ENCODE measurements at places on chromosomes 5 and 9.
A peak's percentile ranks its signal among the peaks of the same experiment; 100 is the strongest.

DNA sequence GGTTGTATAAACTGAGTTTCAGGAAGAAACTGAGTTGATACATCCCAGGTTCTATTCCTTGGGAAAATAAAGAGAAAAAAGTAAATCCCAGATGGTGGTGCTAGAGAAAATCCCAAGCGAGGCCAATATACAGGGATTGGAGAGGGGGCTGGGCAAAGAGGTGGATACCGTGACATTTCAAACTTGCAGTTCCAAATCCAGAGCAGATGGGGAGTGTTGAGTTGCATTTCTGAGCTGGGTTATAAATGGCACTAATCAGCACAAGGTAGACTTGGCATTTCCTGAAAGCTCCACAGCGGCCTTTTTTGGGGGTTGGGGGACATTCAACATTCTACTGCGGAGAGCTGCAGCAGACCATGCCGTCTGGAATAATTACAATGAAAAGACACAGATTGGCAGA lies 224.4 kb downstream of the NXNL2 start:
- DNase-seq = no peak

- DNase-seq = no peak
Measured at GRCh38 chr5:61701877-61702602, 370.0 kb downstream of the ZSWIM6 start.

DNA sequence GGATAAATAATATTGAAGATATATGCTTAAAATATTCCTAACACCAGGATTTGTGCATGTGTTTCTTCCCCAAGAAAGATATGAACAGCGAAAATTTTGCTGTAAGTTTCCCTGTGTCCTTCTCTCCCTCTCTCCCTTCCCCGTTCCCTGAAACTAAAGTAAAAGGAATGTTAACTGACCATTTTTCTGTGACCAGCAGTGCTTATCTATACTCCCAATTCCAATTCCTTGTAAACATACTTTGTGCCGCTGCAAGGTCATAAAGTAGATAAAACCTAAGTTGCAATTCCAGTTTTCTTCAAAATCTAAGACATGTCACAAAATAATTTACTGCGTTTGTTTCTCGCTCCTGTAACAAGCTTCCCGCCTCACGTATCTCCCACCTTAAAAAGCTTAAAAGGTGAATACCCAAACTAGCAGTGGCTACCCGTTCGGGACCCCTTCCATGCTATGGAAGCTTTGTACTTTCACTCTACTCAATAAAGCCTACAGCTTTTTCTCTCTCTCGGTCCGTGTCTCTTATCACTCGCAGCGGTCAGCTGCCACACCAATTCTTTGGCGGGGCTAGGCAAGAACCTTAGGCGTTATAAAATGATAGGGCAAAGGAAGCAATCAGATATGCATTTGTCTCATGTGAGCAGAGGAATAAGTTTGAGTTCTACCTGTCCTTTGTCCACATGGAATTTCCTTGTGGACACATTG lies 1798.0 kb downstream of the EFNA5 start:
- DNase-seq = no peak

GRCh38 chr5:38456657-38457399 lies 99.6 kb downstream of the LIFR start:
- DNase-seq = no peak

DNA sequence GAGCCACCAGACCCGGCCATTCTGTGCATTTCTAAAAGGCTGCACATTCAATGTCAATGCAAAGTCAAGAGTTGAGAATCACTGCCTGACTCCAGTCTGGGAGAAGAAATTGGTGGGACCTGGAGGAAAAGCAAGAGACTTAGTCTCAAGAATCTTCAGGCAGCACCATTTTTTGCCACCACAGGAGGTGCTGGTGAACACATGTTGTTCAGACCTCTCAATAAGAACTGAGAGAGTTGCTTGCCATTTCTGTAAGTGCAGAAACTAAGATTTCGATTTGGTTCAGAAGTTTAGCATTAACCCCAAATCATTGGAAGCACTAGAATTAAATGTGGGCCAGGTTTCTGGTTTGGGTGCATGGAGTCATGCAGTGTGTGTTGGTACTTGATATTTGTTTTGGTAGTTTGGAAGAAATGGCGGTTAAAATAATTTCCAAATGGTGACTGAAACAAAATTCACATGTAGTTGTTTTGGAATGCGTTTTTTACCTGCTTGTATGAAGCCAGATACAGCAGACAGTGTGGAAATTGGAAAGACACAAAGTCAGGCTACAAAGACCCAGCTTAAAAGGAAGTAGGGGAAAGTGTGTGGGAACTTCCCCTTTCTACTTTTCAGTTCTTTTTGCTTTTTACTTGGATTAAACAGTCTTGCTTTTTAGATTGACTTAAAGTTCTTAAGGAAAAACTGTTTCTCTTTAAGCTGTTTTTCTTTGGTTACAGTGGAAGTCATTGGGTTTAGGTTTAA lies 20.4 kb downstream of the PDE8B start:
- no peak for DNase-seq

DNA sequence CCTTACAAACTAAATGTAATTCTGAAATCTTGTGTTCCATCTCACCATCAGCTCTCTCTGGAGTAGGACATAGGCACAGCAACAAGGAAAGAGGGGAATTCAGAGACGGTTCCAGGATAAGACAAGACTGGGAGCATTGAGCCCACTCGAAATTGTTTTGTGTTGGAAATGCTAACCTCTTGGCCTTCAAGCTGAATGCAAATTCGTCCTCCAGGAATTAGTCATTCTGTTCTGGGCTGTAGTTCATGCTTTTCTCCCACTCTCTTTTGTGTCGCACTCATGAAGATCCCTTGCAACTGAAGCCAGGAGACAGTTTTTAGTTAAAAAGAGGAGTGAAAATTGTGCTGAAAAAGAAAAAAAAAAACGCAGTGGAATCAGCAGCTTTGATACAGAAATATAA lies 121.7 kb upstream of the SEMA6A start:
- no peak for DNase-seq

GRCh38 chr5:2204366-2205184 lies 321.9 kb upstream of the IRX4 start:
- DNase-seq = no peak

GRCh38 chr5:352639-353611 lies 31.4 kb downstream of the AHRR start:
- no peak for DNase-seq

- no peak for DNase-seq
Measured at GRCh38 chr9:125758986-125759763, 12.0 kb downstream of the PBX3 start.

GRCh38 chr9:127402401-127403090 lies 5.6 kb downstream of the SLC2A8 start:
- DNase-seq = no peak

GRCh38 chr9:114055894-114056293 lies 22.2 kb downstream of the AMBP start:
- DNase-seq = no peak

DNA sequence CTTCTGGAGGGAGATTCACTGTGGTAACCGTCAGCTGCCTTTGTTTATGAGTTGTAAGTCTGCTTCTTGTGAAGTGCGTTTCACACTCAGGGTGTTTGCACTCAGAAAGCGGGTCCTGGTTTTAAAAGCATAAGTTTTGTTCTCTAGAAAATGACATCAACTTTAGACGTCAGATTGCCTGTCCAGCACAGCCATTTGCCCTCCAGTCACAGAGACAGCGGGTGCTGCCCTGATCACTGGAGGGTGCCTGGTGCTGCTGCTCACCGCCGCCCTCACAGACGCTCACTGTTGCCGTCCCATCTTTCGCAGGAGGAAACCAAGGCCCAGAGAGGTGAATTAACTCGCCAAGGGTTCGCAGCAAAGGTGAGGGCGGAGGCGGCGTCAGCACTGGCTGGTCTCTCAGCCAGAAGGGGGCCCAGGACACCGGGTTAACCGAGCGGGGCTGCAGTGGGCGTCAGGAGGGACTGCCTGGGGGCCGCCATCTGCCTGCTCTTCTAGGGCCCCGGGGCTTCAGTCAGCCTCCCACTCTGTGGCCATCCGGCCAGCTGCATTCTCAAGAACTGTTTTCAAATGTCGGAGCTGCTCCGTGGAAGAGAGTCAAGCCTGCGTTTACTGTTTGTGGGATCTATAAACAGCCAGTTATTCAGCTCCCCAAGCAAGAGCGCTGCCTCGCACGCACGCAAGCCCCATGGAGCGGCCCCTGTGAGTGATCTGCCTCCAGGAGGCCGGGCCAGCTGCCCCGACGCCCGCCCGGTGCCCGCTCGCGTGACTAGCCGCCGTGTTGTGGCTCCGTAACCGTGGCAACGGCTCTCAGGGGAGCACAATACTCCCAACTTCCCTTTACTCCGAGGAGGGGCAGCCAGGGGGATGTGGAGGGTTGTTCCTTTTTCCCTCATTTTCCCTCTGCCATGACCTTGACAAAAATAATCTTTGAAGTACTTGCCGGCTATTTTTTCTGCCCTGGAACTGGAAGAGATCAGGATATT lies 43.4 kb upstream of the EXOC3 start:
- peak; percentile 60 for DNase-seq

DNA sequence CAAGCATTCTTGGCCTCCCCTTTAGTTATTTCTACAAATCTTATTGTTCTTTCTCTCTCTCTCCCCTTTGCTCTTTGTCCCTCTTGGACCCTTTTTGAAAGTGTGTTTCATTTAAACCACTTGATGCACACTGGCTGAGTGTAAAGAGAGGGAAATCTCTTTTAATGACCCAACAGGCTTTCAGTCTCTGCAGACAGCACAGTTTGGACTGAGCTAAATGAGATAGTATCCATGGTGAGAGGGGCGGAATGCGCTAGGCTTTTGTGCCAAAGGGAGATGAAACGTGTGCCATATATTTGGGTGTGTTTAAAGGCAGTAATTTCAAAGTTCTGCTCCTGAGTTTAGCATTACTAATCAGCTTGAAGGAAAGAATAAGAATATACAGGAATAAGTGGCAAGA lies 184.9 kb downstream of the PCSK1 start:
- no peak for DNase-seq

GRCh38 chr9:8232726-8233125 lies 433.1 kb upstream of the DMAC1 start:
- no peak for DNase-seq

GRCh38 chr5:59845730-59846129 lies 47.8 kb downstream of the PDE4D start:
- DNase-seq = no peak

DNA sequence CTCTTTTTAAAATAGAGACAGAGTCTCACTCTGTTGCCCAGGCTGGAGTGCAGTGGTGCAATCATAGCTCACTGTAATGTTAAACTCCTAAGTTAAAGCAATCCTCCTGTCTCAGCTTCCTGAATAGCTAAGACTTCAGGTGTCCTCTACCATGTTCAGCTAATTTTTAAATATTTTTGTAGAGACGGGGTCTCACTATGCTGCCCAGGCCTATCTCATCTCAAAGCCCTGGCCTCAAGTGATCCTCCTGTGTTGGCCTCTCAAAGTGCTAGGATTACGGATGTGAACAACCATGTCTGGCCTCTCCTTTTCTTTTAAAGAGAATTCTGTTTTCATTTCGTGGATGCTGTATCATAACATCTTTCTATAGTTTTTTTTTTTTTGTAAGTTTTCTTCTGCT lies 11.7 kb downstream of the STX17 start:
- DNase-seq = no peak

DNA sequence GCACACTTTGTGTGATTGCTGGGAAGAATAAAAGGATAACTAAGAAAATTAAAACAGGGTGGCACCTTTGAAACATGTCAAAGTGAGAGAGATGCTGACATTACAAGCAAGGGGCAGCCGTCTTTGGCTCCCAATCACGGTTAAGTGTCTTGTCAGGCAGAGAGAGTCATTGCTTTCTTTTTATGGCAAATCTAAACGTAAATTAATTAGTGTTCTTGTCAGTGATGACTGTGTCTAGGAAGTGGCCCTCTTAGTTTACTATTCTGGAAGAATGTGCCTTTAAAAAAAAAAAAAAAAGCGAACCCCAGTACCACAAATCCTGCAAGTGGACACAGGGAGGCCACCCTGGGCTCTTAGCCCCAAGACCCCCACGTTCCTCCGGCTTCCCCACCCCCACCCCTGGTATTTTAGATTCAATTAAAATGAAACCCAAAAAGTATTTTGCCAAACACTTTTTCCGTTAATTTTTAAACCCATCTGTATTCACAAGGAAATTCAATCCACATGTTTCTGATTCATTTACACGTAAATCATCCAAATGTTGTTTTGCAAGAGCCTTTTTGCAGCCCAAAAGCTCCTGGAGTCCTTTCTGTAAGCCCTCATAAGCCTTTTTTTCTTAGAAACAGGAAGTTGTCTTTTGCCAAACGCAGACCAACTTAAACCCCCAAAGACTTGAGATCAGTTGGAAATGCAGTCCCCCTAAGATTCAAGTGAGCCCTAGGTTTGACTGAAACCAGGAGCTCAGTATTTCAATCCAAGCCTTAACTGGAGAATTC lies 399.3 kb downstream of the EBF1 start:
- DNase-seq = no peak

DNA sequence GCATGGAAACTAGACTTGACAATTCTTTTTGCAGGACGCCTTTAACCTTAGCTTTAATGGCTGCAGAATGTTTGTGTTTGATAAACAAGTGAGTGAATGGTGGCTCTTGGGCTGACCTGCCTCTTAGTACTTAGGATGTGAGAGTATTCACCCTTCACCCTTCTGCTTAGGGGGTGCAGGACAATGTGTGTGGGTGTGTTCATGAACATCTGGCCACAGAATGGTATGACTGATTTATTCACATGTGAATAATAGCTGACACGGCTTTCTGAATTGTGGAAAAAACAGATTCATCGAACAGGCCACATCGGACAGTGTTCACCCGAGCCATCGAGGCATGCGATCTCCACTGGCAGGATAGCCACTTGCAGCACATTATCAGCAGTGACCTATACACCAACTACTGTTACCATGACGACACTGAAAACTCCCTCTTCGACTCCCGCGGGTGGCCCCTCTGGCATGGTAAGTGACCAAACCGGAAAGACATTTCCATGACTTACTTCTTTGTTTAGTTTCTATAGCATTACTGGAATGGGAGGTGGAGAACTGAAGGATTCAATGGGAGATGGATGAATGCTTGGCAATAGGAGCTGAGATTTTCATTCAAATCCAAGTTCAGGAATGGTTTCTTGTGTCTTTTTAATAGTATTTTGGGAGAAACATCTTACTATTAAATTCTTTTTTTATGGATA lies 193.6 kb downstream of the ZSWIM6 start:
- no peak for DNase-seq
